ENCODE measurements at places on chromosomes 6 and 20.

GRCh38 chr6:160917572-160917971 lies 74.0 kb upstream of the MAP3K4 start:
- no peak for DNase-seq

- no peak for DNase-seq
These were observed 240.7 kb upstream of the POU3F2 start for GRCh38 chr6:98593676-98594075.

GRCh38 chr6:125910527-125910926 lies 46.0 kb upstream of the HINT3 start:
- no peak for DNase-seq

DNA sequence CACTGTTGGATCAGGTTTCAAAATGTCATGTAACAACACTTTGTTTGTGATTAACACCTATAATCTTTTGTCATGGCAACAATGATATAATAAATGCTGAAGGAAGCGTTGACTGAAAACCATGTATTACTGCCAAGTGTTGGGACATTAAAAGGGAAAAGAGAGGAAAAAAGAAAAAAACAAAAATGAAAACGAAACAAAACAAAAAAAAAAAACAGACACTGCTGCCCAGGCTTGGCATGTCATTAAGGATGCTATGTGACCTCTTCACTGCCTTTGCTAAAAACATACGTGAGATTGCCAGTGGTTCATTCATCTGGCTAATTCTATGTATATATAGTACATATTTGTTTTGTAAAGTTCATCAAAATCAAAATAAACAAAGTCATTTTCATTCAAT lies 516.7 kb upstream of the RNF217 start:
- no peak for DNase-seq

- DNase-seq, result peak; percentile 16
These were observed 26.8 kb downstream of the ERGIC3 start for GRCh38 chr20:35568645-35569044.

- DNase-seq, result no peak
These were observed 12.4 kb downstream of the PSMF1 start for GRCh38 chr20:1130847-1131246.

DNA sequence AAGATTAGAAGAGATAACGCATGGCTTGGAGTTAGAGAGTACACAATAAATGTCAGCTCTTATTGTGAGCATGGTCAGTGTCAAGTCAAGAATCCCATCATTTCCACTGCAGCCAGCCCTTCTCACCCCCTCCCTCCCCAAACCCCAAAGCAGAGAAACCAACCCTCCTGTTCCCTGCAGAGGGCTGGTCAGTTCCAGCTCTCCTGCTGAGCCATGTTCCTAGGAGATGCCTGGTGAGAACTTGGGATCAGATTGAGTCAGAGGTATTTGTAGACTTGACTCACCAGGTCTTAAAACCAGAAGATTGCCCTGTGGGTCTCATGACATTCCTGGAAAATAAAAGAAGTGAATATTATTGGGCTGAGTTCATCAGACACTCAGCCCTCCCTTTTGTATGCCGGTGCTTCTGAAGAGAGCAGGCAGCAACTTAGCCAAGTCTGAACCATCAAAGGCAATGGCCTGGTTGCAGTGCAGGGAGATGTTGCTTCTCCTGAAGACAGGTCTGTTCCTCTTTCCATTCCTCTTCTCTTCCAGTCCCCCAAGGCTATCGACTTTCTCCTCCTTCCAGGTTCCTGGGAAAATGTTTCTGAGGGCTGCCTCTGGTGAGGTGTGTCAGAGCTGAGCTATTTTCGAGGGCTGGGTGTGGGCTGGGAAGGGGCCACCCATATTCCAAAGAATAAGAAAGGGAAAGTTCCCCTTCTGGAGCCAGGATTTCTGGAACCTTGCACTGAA lies 278.2 kb upstream of the SUPT3H start:
- DNase-seq, result no peak

GRCh38 chr6:146154197-146154596 lies 125.3 kb downstream of the GRM1 start:
- no peak for DNase-seq

GRCh38 chr6:159312206-159312605 lies 143.0 kb downstream of the FNDC1 start:
- DNase-seq, result no peak

GRCh38 chr6:41587131-41587879 lies 41.1 kb downstream of the FOXP4 start:
- no peak for DNase-seq

DNA sequence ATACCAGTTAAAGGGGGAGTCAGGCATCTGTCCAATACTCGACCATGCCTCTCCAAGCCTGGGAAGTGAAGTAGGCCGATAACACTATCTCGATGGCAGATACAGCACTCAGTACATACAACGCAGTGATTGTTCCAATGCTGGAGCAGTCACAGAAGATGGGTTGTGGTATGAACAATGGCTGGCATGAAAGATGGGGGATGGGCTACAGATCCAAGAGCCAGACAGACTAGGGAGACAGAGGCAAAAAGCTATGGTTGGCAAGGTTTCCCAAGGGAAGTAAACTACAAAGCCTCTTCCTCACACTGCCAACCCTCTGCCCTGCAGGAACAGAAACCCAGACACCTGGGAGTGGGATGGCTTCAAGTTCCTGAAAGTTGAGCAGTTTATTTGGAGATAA lies 19.2 kb downstream of the FKBP1A start:
- no peak for DNase-seq

GRCh38 chr20:60952861-60953260 lies 299.2 kb upstream of the CDH4 start:
- no peak for DNase-seq

- DNase-seq, result no peak
These were observed 50.3 kb downstream of the EIF2S2 start for GRCh38 chr20:34061695-34062094.

- no peak for DNase-seq
These were observed 29.0 kb downstream of the PDYN start for GRCh38 chr20:1964659-1965405.

- DNase-seq, result peak; percentile 40
These were observed 218.9 kb downstream of the PLCB4 start for GRCh38 chr20:9287826-9288225.

DNA sequence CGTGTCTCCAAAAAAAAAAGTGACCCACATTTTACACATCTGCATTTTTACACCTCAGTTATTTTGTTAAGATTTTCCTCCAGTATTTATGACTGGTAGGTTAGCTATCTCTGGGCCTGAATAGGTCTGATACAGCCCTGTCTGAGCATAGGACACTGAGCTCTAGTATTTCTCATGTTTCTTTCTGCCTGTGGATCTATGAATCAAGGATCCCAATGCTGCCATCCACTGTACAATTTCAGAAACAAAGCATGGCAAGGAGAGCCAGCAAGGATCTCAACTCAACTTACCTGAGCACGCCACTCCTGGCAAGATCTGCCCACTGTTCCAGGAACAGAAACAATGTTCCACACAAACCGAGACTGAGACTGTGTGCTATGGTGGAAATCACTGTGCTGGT lies 36.4 kb upstream of the ENPP5 start:
- DNase-seq, result no peak

DNA sequence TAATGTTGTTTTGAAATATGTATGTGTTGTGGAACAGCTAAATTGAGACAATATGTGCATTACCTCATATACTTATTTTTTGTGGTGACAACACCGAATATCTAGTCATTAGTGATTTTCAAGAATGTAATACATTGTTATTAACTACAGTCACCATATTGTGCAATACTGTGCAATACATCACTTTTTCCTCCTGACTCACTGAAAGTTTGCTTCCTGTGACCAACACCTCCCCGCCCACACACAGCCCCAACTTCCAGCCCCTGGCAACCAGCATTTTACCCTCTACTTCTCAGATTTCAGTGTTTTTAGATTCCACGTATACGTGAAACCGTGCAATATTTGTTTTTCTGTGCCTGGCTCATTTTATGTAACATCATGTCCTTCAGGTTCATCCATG lies 627.9 kb downstream of the PRKN start:
- DNase-seq, result no peak

DNA sequence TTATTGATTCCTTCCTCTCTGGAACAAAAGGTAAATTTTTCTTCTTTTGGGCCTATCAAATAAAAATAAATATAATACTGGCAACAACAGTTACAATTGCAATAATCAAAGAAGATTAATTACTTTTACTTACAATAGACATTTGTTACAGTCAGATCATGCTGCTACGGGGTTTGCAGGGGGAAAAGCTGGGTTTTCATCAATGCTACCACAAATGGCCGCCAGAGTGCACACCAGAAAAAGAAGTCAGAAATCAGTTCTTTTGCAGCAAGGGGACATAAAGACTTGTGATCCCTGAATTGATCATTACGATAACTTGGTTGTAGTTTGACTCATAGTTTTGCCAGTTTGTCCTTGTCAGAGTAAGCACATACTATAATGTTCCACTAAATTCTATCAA lies 714.5 kb upstream of the EYS start:
- DNase-seq, result no peak

DNA sequence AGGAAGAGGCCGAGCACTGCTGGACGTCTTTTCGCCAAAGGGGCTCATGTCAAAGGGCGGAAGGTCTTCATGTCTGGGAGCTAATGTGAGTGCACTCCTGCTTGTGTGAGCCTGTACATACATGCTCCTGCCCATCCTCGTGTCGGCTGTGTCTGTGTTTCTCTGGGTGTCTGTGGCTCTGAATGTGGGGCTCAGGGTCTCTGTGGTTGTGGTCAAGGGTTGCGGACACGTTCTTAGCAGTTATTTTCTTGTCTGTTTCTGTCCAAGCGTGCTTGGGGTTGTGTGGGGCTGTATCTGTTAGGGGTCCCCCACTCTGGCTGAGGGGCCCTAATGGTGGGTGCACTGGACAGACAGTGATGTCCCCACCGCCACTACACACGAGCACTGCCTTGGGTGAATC lies 2.9 kb downstream of the AVP start:
- DNase-seq, result no peak

DNA sequence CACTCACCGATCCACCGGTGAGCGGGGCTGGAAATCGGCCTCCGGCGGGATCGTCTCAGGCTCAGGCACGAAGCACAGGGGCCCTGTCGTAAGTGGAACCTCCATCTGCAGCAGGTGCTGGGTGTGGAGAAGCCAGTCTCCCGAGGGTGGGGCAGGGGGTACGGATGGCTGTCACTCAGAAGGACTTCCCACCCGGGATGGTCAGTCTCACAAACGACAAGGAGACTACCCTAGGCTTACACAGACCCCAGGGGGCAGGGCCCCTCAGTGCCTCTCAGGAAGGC lies 27.8 kb downstream of the YTHDF1 start:
- DNase-seq, result no peak

DNA sequence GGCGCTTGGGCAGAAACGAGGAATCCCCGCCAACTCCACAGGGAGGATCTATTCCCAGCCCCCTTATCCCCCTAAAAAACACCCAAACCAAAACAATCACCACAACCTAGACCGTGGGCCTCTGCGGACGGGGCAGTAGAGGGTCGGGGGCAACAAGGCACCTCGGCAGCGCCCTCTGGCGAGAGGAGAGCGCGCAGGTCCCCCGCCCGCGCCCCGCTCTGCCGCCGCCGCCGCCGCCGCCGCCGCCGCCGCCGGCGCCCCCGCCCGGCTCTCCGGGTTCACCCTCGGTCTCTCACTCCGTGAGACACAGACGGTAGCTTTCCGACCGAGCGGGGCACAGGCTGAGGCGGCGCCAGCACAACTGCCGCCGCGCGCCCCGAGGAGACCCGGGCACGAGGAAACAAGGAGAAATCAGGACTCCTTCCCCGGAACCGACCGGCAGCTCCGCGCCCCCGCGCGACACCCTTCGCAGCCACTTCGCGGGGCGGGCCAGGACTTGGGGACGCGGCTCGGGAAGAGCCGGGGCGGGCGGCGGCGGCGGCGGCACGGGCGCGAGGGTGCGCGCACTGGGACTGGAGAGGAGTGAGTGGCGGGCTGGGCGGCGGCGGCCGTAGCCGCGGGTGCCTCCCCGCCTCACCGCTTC lies at the start of gene SLC35F1:
Gene SLC35F1 (plus strand): TSS at position 307 of the 643 bp plus-strand sequence.
- DNase-seq, result peak; percentile 17

- DNase-seq, result no peak
These were observed 162.7 kb upstream of the MARCKS start for GRCh38 chr6:113694278-113695077.

GRCh38 chr20:62296724-62297448 lies 5.9 kb upstream of the ADRM1 start:
- DNase-seq, result no peak

- no peak for DNase-seq
These were observed 9.1 kb upstream of the CD40 start for GRCh38 chr20:46108976-46109375.

- no peak for DNase-seq
These were observed 1.7 kb upstream of the NKX2-2 start for GRCh38 chr20:21515300-21516179.

DNA sequence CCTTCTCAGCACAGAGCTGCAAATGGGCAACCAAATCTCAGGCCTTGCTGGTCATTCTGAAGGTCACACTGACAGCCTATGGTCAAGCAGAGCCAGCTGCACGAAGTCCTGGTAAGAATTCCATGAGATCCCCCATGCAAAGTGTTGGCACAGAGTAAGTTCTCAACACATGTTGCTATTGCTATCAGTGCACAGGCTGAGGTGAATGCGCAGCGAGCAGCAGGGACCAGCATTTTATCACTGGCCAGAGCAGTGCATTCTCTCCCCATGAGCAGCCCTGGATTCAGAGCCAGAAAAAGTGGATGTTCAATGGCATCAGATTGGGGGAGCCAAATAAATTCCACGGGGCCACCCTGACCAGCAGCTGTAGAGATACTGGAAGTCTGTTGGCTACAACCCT lies 44.1 kb upstream of the TOP1 start:
- DNase-seq, result no peak

- no peak for DNase-seq
These were observed 44.0 kb upstream of the POU5F1 start for GRCh38 chr6:31214516-31214915.

DNA sequence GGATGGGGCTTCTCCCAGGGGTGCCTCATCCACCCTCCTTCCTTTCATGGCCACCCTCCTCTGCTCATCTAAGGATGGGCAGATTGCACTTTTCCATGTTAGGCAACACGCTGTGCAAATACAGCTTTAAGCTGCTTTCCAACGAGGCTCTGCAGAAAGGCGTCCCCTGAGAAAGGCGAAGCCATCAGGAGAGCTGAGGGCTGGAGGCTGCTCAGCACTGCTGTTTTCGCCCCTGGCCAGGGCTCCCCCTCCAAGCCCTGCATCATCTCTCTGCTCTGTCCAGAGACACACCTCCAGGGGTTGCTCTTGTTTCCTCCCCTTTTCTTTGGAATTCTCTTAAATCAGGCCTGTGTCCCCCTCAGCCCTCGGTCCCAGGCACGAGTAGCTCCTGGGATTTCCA lies 526.1 kb downstream of the CDH26 start:
- no peak for DNase-seq

- DNase-seq, result no peak
These were observed 132.2 kb downstream of the DHX35 start for GRCh38 chr20:39094391-39094790.

Measured in COR-L47 (cell line).